ENCODE measurements at places on chromosomes 7 and 10. TPM values are rescaled to one million over a fixed set of nuclear protein-coding genes. Genes with fewer than 3 reads are reported as not detected.
A peak's percentile ranks its signal among the peaks of the same experiment; 100 is the strongest.

GRCh38 chr10:131033166-131034085 is 278.1 kb downstream of the TCERG1L start:
- DNase-seq = no peak

GRCh38 chr10:5252177-5253037 is 55.8 kb downstream of the AKR1C4 start:
- DNase-seq = no peak

DNA sequence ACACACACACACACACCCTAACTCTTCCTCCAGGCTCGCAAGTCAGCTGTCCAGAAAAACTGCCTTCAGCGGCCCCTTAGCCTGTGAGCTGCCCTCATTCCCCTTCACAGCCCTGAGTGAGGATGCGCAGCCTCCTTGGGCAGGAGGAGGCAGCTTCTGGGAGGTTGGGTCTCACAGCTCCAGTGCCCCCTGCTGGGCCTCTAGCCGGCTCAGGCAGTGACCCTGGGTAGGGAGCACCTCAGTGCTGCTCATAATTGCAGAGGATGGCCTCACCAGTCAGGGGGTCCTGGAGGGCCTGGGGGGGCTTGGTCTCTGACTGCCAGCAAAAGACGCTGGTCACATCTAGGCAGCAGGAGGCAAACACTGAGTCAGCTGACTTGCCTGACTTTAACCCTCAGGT is 43.7 kb downstream of the ZNF273 start:
- DNase-seq = no peak

Gene TRPV6
- total RNA-seq = not detected

- DNase-seq = no peak
Measured at GRCh38 chr7:142870566-142871259, 14.8 kb downstream of the TRPV6 start.

DNA sequence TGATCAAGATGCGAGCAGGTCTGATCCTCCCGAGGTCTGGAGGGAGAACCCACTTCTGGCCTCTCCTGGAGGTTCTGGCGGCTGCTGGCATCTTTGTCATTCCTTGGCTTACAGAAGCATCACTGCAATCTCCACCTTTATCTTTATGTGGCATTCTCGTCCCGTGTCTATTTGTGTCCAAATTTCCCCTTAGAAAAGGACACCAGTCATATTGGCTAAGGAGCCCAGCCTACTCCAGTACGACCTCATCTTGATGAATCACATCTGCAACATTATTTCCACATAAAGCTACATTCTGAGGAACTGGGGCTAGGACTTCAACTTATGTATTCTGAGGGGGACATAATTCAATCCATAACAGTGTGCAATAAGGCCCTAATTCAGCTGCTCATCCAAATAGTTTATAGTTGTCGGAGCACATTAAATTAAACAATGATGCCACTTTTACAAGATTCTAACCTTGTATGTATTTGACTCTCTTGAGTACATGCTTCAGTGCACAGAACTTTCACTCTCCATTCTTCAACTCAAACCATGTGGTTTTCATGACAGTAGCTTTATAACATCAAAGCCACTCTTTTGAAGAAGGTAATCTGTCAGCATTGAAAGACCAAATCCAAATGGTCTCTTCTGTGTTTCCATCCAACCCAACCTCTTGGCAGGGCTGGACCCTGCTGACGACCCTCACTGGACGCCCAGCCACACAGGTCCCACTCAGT is 86.2 kb upstream of the DDC start:
- DNase-seq = no peak

Gene LIPK
- not detected for total RNA-seq

DNA sequence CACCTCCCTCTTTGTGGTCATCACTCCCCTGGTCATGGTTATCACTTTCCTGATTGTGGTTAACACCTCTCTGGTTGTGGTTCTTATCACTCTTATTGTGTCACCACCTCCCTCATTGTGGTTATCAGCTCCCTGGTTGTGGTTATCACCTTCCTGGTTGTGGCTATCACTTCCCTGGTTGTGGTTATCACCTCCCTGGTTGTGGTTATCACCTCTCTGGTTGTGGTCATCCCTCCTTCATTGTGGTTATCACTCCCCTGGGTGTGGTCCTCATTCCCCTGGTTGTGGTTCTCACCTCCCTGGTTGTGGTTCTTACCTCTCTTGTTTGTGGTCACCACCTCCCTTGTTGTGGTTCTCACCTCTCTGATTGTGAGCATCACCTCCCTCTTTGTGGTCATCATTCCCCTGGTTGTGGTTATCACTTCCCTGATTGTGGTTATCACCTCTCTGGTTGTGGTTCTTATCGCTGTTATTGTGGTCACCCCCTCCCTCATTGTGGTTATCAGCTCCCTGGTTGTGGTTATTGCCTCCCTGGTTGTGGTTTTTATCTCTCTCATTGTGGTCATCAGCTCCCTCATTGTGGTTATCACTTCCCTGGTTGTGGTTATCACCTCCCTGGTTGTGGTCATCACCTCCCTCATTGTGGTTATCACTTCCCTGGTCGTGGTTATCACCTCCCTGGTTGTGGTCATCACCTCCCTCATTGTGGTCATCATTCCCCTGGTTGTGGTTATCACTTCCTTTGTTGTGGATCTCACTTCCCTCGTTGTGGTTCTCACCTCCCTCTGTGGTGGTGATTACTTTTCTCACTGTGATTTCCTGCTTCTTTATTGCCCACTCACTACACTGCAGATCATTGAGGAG is 106.7 kb downstream of the GPR26 start:
- no peak for DNase-seq

Gene OR2A12
- not detected for total RNA-seq

DNA sequence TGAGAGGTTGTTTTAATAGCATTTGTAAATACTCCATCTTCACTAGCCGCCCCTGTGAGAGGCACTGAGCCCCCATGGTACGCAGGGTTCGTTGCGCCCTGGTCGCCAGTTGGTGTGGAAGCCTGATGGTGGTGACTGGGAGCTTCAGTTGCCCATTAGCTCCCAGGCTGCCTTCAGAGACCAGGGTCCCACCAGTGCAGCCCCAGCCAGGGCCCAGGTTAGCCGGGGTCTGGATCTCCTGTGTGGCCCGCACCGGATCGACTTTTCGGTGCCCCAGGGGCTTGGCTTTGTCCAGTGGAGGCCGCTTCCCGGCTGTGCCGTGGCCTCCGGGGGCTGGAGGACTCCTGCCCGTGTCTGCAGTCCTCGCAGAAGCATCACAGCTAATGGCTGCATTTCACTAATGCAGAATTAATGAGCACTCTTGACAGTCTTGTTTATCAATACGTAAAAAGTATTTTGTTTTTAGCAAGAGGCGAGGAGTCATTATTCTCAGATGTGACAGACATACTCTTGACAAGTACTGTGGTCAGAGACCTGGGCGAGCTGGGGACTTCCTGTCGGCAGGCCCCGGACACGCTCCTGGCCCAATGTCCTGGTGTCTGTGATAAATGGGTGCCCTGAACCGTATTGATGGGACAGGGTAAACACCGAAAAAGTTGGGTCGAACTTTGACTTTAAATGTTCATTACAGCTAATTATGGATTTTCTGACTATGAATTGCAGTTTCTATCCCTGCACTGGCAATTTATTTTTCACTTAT is 99.8 kb downstream of the NKX6-2 start:
- DNase-seq = no peak

GRCh38 chr7:94907026-94907810 is at the start of gene PPP1R9A:
PPP1R9A (plus strand) TSS chr7:94907594; CDS start chr7:94910114, 2,520 bp downstream.
- peak; percentile 23 for DNase-seq

GRCh38 chr10:119337223-119337622 is 129.9 kb downstream of the GRK5 start:
- DNase-seq = no peak

GRCh38 chr7:100211342-100211780 is 8.4 kb upstream of the PVRIG start:
- DNase-seq = no peak

DNA sequence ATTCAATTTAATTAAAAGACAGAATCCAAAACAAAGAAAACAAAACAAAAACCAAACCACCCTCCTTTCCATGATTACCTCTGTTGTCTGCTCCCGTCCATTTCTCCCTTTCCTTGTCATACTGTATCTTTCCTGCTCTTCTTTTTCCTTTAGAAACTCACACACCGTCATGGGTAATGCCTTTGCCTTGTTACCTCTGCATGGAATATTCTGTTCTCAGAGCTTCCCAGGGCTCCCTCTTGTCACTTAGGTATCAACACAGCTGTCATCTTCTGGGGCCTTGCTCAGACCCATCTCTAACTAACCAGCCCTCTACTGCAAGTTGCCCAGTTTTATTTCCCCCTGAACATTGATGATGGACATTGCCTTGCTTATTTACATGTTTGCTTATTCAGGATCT is 30.2 kb upstream of the GIMAP8 start:
- DNase-seq = no peak

DNA sequence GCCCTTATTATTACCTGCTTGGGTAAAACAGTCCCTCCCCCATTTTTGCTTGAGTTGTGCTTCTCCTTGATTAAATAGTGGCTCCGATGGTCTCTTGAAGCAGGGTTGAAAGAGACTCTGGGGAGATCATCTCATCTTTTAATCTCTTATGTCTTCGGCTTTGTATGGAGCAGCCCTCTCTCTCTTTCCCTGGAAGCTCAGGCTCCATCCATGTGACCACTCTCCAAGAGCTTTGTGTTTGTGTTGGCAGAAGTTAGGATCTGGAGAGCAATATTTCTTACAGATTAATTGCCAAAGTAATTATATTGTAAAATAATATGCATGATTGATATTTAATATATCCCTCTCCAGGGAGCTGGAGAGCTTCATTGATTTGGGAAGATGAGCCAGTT is 76.9 kb downstream of the LRRC4 start:
- peak; percentile 12 for DNase-seq

DNA sequence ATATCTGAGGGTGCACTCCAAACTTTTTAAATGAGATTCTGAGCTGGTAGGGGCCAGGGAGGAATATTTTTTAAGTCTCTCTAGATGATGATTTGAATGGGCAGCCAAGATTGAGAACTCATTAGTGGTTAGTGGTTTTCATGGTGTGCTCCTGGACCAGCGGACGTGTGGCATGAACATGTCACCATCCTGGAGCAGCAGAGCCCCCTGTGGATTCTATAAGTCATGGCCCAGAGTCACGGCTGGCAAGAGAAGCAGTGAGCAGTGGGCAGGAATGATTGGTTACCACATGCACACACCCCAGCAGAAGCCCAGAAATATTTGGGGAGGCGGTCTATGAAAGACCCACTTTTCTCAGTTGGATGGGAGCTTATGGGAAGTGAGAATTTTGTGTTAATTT is 21.2 kb upstream of the UCN3 start:
- no peak for DNase-seq

- DNase-seq = peak; percentile 81
Measured at GRCh38 chr10:94403380-94404213, 1.3 kb downstream of the TBC1D12 start.

- no peak for DNase-seq
Measured at GRCh38 chr7:2637505-2638223, 5.9 kb downstream of the TTYH3 start.

Gene HOGA1
- total RNA-seq = 0.91 TPM

Gene CCDC71L
- total RNA-seq = 62.5 TPM

GRCh38 chr10:120161111-120161510 is 268.6 kb downstream of the SEC23IP start:
- no peak for DNase-seq

- peak; percentile 42 for DNase-seq
Measured at GRCh38 chr10:75019370-75019769, 92.1 kb upstream of the SAMD8 start.

Gene C10orf62
- not detected for total RNA-seq

Gene SLC18A3
- total RNA-seq = not detected
